EL (cell line): ENCODE measurements at places on chromosomes 6 and 20.

DNA sequence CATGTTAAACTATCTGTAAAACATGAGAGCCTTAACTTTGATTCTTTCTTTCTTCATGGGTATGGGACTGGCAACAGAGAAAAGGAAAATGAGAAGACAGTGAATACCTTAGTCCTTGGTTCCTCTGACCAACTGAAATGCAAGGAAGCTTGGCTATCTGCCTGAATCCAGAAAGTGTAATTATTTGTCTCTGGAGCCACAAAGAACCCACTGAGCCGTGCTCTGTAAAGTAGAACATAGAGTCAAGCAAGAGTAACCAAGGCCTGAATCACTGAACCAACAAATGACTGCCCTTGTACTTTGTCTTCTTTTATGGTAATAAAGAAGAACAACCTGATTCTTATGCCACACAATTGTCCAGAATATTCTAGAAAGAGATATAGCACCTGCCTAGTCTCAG, 27.6 kb downstream of the PKHD1 start:
- no peak for DNase-seq

DNA sequence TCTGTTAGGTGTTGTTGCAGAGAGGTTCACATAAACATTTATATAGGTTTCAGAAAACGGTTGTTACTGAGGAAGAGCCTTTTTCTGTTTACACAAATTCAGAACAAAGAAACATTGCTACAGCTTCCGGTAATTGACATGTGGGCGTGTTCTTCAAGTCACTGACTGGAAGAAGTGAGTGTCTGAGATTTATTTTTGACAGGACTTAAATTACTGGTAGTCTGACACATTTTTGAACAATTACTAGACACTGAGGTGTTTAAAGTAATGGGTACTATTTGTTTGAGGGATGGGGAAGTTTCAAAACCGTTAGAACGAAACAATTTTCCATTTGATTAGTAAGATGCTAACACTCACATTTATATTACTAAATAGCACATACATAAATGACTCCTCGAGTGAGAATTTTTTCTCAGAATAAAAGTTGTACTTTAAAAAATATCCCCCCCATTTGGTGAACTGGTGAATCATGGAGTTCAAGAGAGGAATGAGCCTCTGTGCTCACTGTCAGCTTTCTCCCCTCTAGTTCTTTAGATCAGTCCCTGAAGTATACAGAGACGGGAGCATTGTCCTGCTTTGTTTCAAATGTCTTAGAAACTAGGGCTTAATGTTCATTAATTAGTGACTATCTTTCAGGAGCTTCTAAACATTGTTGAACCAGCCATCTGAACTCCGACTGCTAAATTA, 98.7 kb downstream of the TSHZ2 start:
- DNase-seq, result no peak

- DNase-seq, result no peak
Observed at GRCh38 chr6:89951574-89952104, 57.4 kb downstream of the GJA10 start.

DNA sequence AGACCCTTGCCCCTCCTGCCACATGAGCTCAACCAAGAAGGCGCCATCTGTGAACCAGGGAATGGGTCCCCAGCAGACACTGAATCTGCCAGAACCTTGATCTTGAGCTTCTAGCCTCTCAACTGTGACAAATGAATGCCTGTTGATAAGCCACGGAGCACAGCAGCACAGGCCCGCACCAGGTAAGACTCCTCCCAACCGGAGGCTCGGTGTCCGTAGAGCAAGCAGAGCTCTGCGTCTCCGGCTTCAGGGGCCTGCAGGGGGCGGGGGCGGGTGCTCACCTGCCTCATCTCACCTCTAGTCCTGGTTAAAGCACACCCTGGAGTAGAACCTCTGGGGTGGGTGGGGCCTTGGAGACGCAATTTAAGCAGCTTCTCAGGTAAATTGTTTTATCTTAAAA, 122.7 kb downstream of the SMOC2 start:
- DNase-seq, result no peak

DNA sequence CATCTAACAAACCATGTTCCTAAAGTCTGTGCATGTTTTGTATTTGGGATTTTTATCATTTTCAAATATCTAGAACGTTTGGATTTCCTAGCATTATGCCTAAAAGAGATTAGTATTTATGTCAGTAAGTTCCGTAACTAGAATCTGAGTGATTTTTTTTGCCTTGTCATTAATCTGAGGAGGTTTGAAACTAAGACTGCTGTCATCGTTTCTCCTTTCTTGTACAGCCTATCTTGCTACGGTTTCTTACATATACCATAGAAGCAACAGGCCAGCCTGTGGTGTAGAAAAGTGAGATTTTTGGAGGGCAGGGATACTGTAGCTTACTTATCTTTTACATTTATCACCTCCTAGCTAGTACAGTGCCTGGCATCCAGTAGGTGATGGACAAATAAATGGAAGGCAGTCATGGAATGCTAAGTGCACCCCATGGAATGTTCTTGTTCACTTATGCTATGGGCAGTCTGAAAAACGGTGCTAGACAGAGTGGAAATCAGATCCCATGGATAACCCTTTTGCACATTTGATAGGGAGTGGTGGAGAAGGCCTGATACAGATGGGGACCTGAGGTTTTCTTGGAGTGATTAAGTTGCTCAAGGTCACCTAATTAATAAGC, 93.9 kb downstream of the ARID1B start:
- no peak for DNase-seq

DNA sequence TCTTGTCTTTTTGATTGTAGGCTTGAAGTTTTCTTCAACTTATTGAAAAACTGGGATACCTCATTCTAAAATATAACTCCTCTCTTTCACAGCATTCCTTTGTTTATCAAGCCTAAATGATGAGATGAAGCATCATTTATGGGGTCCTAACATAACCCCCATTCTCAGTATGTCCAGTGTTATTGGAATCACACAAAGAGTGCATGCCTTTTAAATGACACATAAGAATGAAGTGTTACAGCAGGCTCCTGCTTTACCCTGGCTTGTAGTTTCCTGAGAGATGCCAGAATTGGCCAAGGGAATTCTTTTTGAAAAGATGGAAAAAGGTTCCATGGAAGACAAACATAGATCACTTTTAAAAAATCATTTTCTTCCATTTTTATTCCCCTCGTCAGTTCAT, 502.4 kb downstream of the BCKDHB start:
- peak; percentile 65 for DNase-seq

GRCh38 chr6:21281366-21281765, 312.2 kb upstream of the SOX4 start:
- peak; percentile 18 for DNase-seq

GRCh38 chr6:114906096-114906495, 563.3 kb upstream of the HS3ST5 start:
- no peak for DNase-seq

DNA sequence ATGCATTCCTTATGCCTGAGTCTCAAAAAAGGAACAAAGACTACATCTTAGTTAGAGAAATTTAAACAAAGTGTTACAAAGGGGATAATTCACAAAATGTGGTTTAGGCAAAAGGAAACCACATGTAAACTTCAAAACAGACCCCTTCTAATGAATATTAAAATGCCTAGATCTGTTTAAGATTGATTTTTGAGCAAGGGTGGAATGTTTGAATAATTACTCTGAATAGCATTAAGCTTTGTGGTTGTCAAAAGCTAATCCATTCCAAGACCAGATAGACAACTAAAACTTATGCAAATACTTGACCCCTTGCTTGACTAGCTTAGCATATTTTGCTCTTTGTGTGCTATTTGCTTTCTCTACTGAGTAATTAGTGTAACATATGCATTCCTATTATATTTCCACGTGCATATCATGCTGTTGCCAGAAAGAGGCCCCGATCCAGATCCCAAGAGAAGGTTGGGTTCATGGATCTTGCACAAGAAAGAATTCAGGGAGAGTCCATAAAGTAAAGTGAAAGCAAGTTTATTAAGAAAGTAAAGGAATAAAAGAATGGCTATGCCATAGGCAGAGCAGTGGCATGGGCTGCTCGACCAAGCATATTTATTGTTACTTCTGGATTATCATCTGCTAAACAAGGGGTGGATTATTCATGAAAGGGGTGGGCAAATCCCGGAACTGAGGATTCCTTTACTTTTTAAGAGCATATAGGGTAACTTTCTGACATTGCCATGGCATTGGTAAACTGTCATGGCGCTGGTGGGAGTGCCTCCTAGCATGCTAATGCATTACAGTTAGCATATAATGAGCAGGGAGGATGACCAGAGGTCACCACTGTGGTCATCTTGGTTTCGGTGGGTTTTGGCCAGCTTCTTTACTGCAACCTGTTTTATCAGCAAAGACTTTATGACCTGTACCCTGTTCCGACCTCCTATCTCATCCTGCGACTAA, 1193.4 kb upstream of the EYS start:
- no peak for DNase-seq

DNA sequence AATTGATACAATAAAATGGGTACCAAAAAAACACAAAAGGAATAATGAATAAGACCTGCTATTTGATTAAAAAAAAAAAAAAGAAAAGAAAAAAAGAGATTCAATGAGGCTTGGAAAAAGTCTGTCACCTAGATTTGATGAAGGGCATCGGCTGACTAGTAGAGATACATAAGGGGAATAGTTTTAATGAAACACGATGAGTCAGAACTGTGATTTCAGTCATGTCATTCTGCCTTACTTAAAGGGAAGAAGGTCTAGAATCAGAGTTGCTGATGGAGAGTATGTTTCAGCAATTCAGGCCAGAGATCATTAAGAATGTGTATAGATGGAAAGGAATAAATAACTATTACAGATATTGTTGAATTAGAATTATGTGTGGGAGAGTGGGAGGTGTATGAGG, 565.9 kb upstream of the RNF217 start:
- DNase-seq, result no peak

DNA sequence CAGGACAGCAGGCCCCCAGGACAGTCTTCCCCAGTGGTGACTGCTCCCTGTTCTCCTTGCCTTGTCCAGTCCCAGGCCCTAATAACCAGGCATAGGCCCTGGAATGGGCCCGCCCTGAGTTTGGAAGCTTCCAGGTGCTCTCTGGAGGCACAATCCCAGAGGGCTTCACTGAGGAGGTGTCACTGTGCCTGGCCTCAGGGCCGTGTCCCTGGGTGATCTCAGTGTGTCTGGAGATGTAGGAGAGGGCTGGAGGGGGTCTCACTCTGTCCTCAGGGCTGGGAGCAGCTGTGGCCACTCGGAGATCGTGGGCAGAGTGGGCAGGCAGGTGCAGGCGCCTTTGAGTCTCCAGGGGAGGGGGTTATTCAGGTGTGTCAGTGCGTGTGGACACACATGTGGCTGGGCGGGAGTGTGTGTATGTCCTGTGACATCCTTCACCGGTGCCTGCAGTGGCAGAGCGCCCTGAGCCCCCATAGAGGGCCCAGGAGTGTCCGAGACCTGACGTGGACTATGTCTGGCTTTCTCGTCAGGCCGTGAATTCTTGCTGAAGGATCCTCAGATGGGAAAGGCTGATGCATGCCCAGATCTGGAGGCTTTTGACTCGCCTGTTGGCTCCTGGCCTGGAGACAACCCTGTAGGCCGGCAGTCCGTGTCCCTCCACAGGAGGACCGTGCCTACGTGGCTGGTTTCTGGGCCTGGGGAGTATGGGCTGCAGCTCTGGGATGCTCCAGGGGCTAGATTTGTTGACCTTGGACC, 5.5 kb upstream of the NPBWR2 start:
- no peak for DNase-seq

DNA sequence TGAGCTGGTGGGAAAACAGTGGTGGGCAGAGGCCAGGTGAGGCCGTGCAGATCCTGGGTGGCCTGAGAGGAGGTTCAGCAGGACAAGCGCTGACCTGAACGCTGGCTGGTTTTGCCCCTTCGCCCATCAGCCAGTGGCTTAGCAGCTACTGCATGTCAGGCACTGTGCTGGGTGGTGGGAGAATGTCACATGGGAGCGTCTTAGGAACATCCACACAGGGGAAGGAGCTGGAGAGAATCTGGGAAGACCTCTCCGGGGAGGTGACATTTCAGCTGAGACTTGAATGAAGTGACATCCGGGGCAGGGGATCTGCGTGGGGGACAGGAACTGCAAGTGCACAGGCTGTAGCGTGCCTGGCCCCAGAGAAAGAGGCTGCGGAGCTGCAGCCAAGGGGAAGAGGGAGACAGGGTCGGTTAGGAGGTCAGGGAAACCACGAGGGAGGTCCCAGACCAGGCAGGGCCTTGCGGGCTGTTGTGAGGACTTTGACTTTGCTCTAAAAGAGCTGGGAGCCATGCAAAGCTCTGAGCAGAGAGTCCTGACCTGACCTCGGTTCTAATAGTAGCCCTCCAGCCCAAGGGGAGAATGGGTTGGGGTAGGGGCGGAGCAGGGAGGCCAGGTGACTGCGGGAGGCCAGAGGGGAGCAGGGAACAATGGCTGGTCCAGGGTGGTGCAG, 156.8 kb upstream of the PTPN1 start:
- no peak for DNase-seq

GRCh38 chr20:49548371-49548947, 19.5 kb downstream of the PTGIS start:
- no peak for DNase-seq

DNA sequence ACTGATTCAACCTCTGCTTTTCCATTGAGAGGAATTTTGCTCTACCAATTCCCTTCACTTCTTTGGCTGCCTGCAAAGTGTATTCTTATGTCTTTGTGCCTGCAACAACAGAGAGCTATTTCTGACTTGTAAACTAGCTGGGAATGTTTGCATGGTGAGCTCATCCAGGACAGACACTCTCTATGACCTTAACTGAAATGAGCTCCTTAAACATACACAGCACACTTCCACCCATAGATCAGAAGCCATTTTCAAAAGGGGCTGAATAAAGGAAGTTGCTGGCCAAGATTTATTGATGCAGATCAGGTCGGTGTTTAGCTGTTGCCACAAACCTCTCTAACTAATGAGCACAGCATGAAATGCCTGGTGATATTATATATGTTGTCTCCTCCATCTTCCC, 377.7 kb downstream of the BTBD9 start:
- peak; percentile 89 for DNase-seq
